Effector CD8-positive, alpha-beta T cell (primary cell): ENCODE measurements at places on chromosomes 2 and 18.

DNA sequence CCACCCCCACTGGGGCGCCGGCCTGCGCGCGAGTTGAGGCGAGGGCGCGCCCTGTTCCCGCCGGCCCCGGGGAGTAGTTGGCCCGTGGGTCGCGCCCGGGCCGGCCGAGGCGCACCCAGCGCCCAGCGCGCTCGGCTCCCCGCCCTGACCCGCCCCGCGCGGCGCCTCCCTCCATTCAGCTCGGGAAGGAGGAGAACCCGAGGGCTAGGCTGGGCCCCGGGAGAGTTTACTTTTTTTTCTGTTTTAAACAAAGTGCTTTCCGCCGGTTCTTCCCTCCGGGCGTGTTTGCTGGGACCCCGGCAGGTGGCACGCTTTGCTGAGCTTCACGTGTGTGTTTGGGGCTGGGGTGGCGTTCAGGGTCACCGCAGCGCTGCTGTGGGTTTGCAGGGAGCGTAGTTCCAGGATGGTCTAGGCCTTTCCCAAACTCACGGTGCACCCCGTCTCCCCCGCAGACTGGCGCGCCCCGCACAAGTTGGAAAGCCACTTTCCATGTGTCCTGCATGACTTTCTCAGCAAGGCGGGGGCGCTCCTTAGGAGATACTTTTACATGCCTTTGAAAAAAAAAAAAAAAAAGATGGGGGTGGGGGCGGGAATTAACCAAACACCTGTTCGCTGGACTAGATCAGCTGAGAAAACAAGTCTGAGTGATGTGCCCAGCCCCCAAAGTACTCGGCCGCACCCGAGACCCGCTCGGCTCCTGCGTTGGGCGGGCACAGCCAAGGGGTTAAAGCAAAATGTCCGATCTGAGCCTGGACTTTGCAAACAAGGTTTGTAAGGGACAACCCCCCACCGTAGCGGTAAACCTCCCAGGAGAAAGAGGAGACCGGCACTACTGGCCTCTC, 825 bp downstream of the ITGA6 start:
- DNase-seq: peak; percentile 39

DNA sequence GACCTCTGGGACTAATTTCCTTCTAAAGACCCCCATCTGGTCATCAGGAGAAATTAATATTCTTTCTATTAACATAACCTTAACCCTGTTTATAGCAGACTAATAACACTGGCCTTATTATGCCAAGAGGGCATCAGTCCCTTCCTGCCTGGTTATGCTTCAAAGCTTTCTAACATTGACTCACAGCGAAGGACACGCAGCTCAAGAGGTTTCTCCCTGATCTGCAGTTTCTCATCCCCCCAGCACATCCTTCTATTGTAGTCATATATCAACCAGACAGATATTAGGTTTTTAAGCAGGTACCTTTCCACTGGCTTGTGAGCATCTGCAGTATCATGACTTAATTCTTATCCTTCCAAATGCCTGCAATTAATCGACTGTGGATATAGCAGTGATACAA, 100.0 kb upstream of the CXCR4 start:
- no peak for DNase-seq

GRCh38 chr2:105697781-105698449, 46.8 kb upstream of the NCK2 start:
- DNase-seq: no peak

DNA sequence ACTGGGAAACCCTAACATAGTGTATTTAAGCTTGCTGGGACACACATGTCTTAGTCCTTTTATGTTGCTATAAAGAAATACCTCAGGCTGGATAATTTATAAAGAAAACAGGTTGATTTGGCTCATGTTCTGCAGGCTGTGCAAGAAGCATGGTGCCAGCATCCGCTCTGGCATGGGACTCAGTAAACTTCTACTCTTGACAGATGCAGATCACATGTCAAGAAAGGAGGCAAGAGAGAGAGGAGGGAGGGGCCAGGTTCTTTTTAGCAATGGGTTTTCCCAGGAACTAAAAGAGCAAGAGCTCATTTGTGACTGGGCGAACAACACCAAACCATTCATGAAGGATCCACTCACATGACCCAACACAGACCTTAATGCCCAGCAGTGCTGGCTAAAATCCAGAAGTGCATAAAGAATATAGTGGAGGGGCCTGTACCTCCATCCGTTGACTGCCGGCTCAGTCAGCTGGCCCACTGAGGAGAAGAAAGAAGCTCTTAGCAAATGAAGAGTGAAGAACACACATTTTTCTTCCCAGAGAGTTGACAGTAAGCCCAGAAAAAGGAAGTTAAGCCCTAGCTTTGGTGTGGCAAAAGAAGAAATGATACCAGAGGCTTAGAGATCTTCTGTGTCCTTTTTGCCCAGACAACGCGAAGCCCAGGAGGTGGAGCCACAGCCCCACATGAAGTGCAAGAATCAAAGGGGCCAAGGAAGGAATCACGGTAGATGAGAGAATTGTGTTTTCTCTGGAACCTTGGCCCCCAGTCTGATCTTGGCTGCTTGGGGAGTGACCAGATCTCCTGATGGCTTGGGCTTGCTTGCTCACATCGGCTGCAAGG, 183.5 kb upstream of the FAM98A start:
- DNase-seq: no peak

DNA sequence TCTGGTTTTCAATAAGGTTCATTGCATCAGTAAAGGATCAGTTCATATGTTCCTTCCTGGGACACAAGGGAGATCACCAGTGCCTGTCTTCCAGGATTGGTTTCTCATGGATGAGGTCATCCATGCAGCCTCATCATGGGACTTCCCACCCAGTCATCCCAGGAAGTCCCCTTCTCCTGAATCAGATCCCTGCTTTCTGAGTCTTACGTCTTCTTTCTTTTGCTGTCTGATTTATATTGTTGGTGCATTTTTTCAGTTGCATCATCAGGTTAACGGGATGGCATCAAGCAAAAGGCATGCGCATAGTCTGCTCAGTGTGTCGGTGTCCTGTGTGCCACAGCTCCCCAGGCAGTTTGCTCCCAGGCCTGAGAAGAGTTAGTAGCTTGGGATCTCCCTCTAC, 105.9 kb downstream of the SOX11 start:
- DNase-seq: no peak
